ENCODE measurements at places on chromosomes 6 and 20.

DNA sequence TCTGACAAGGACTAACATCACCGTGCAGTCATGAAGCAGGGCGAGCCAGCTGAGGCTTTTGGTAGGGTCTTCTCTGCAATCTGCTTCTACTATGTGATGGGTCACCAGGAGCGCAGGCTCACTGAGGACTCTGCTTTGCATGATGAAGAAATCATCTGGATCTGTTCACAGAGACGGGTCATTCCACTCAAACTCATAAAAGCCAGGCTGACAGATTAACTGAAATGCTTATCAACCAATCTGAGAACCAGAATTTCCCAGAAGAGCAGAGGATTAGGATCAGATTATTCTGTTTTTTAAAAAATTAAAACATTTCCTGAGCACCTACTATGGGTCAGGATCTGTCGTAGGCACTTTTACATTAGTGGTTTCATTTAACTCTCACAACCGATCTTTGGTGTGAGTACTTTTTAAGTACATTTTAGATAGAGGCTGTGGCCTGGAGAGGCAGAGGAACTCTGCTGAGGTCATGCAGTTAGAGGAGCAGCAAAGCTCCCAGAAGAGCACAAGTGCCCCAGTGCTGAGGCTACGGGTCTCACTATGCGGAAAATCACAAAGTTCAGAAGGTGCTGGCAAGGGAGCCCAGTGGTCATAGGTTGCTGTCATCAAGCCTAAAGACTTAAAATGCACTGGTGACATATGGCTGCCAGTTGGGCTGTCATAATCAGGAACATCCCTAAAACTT, 109.1 kb downstream of the BACH2 start:
- no peak for DNase-seq

DNA sequence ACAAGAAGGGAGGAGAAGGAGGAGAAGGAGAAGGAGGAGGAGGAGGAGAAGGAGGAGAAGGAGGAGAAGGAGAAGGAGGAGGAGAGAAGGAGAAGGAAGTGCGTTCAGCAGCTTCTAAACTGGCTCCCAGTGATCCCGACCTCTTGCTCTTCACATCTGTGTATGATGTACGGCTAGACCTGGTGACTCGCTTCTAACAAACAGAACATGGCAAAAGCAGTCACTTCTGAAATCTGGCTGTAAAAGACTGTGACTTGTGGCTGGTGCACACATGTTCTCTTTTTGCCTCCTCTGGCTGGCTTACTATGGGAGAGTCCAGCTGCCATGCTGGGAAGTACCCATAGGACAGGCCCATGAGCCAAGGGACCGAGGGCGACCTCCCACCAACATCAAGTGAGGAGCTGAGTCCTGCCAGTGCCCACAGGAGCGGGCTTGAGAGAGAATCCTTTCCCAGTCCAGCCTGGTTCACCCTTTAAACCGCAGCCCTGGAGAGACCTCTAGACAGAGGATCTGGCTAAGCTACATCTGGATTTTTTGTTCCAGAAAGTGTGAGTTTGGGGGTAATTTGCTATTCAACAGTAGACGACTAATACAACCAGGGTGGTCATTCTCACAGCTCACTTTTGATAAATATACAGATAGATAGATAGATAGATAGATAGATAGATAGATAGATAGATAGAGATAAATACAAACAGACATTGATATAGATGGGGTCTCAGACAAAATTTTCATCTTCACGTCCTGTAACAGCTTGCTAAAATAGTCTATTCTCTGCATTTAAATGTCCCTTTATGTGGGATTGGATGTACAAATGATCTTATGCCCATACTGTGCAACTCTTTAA, 42.3 kb downstream of the RPP40 start:
- DNase-seq = no peak

- DNase-seq = no peak
These were observed 46.7 kb downstream of the CNKSR3 start for GRCh38 chr6:154463573-154464419.

GRCh38 chr20:50136822-50137599, 16.5 kb downstream of the PEDS1 start:
- DNase-seq = no peak

- DNase-seq = no peak
These were observed 41.1 kb downstream of the PLN start for GRCh38 chr6:118589186-118589585.

DNA sequence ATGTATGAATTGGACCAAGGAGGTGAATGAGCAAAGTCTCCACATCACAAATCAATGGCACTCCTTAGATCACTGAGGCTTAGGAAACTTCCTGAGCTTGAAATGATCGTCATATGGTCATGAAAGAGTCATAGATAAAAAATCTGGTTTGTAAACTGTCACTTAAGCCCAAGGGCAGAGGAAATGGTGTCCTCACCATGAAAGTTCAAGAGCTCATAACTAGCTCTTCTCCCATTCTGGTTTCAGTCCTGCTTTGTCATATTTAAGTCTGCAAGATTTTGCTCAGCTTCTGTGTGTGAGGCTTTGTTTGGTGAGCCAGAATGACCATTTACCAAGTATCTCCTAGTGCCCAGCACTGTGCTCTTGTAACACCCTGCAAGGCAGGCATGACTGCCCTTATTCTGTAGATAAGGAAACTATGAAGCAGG, 60.5 kb downstream of the GJA10 start:
- DNase-seq = no peak

DNA sequence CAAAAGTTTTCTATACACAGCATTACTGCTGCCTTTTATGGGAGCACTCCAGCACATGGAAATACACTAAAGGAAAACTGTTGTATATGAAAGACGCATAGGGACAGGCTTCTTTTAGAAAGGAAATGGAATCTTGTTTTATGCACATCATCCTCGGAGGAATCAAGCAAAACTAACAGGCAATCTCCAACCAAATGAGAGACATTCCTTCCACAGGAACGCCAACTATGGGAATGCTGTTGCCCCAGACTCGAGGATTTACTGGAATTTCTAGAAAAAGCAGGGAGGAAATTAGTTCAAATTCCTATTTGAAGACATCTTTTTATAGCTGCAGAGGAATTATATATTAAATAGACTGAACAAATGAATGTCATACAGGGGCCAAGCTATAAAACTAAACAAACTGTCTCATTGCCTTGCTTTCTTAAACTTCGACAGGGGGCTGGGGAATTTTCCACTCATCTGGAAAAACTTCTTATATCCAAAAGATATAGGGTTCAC, 52.2 kb downstream of the LYRM4 start:
- no peak for DNase-seq

DNA sequence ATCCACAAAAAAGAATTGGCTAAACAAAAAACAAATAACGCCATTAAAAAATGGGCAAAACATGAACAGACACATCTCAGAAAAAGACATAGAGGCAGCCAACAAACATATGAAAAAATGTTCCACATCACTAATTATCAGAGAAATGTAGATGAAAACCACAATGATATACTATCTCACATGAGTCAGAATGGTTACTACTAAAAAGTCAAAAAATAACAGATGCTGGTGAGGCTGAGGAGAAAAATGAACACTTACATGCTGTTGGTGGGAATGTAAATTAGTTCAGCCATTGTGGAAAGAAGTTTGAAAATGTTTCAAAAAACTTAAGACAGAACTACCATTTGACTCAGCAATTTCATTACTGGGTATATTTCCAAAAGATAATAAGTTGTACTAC, 430.1 kb upstream of the JAG1 start:
- DNase-seq = no peak

- DNase-seq = no peak
These were observed 152.9 kb downstream of the RNASET2 start for GRCh38 chr6:166803471-166803870.

- no peak for DNase-seq
These were observed 3.6 kb upstream of the DSN1 start for GRCh38 chr20:36777167-36777566.

GRCh38 chr6:722077-722524, 29.2 kb upstream of the EXOC2 start:
- DNase-seq = no peak

- DNase-seq = no peak
These were observed 81.3 kb downstream of the MOXD1 start for GRCh38 chr6:132320007-132320406.

- no peak for DNase-seq
These were observed 1.1 kb upstream of the PANK2 start for GRCh38 chr20:3887876-3888620.

- DNase-seq = no peak
These were observed 83.0 kb downstream of the TMEM242 start for GRCh38 chr6:157240059-157240959.

DNA sequence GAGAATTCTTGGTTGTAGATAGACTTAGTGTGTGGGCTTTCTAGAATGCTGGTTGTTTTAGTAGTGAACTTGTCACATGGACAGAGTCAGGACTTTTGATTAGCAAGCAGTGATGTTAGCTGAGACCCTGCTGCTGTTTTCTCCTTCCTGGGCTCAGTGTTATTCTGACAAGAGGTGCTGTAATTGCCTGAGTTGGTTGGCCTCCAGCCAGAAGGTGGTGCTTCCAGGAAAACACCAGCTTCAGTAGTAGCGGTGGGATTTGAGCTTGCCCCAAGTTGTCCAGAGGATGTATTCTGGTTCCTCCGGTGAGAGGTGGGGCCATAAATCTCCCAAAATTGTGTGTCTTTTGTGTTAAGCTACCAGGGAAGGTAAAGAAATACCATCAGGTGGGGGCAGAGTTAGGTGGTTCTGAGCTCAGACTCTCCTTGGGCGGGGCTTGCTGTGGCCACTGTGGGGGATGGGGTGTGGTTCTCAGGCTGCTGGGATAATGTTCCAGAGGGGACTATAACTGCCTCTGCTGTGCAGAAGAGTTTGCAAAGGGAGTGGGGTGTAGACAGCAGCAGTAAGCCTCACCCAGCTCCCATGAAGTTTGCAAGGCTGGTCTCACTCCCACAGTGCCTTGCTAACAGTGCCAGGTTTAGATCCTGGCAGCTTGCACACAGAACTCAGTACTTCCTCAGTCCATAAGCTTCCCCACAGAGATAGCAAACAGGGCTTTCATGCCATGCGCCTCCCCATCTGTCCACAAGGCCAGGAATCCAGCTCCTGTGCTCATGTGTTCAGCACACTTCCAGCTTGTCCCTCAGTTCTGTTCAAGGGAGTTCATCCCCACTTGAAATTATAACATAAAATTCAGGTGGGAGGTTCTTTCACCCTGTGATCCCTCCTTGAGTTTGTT, 278.4 kb upstream of the PTCHD4 start:
- no peak for DNase-seq

All from glomerular endothelial cell (primary cell).